Activated CD8-positive, alpha-beta memory T cell treated with anti-CD3 and anti-CD28 coated beads for 1 hour (primary cell): ENCODE measurements at places on chromosomes 12 and 14.

GRCh38 chr14:89406941-89407340 lies 10.1 kb downstream of the FOXN3 start:
- DNase-seq, result no peak

DNA sequence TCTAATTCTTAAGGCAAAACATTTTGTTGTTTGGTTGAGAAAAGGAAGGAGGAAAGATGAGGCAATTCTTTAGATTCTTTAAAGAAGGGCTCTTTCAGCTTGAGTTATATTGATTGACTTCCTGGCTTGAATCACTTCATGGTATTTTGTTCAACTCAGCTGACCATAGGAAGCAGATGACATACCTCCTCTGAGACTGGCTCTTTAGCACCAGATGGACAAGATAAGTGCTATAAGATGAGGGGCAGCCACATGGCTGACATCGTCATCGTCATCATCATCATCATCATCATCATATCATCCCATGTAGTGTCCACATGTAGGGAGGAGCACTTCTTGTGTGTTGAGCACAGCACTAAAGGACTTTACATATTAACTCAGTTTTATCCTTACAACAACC lies 81.3 kb downstream of the SSPN start:
- DNase-seq, result no peak

DNA sequence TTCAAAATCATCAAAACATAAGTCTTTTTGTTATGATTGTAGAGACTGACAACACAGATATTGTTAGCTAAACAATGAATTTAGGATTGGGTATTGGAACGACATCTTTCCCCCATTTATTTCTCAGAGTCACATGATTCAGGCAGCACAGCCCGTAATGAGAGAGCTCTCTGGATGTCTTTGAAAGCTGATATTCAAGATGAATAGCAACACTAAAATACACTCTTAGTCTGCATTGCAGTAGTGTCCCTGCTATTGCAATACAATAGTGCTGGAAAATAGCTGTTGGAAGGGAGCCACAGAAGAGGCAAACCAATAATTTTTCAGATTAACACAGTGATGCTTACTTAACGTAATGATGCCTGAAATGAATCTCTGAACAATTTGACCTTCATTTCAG lies 9.9 kb downstream of the GTSF1 start:
- no peak for DNase-seq

DNA sequence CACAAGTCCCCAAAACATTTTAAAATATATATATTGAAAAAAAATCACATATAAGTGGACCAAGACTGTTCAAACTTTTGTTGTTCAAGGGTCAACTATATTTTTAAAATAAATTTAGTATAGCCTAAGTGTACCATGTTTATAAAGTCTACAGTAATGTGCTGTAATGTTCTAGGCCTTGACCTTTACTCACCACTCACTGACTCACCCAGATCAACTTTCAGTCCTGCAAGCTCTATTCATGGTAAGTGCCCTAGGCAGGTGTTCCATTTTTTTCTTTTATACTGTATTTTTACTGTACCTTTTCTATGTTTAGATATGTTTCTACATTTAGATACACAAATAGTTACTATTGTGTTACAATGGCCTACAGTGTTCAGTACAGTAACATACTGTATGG lies 23.4 kb upstream of the TMTC1 start:
- DNase-seq, result no peak

DNA sequence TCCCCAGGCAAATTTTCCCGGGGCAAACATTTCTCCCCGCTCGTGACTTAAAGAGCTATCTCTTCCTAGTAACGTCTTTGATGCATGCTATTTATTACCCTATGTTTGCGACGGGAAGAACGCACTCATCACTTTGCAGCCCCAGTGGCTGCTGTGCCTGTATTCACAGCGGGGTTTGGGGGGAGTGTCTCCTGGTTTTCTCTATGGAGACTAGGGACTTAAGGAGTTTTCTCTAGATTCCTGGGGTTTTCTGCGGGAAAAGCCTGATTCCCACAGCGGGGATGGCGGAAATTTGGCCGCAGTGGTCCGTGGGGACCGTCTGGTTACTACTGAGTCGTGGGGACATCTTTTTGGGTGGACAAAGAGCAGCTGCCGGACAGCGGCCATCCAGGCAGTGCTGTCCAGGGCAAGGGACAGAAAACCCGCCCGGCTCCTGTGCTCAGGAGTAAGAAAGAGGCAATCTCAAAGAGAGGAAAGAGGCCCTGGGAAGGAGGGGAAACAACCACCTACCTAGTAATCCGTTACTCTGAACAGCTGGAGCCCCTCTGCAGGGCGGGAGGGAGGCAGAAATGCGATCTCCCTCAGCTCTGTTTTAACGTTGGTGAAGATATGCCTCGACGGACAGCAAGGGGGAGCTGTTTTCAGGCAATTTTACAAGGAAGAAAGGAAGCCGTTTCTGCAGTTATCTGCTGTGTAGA lies 771 bp upstream of the AVPR1A start:
- no peak for DNase-seq

DNA sequence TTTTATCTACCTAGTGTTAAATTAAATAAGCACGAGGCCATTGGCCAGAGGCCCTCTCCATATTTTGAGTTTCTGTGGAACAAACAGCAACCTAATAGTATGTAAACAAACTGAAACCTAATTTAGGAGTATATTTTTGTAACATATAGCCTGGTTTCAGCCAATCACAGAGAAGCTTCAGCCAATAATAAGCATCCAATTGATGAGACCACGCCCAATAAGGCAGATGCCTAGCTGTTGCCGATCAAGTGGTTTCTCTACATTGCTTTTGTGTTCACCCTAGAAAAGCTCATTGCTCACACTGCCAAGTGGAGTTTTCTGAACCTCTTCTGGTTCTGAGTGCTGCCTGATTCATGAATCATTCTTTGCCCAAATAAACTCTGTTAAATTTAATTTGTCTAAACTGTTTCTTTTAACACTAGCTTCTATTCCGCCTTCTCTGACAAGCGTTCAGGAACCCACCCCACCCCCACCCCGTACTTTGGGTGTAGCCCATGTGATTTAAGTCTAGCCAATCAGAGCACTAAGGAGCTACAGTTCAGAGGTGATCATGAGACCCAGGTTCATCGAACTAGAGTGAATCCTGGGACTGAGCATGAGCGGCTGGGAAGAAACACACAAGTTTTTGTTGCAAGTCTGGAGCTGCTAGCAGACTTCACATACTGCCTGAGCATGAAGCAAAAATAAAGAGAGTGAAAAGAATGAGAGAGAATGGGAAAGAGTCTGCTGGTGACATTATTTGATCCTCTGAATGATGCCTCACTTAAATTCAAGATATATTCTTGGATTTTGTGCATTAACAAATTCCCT lies 21.5 kb upstream of the LTA4H start:
- DNase-seq, result no peak

- no peak for DNase-seq
Observed at GRCh38 chr12:92039046-92039445, 106.6 kb downstream of the BTG1 start.

GRCh38 chr12:68591734-68592418 lies 18.8 kb upstream of the RAP1B start:
- no peak for DNase-seq

- no peak for DNase-seq
Observed at GRCh38 chr14:102157346-102157745, 17.6 kb downstream of the WDR20 start.

GRCh38 chr12:50483488-50483887 lies 21.3 kb upstream of the DIP2B start:
- no peak for DNase-seq

DNA sequence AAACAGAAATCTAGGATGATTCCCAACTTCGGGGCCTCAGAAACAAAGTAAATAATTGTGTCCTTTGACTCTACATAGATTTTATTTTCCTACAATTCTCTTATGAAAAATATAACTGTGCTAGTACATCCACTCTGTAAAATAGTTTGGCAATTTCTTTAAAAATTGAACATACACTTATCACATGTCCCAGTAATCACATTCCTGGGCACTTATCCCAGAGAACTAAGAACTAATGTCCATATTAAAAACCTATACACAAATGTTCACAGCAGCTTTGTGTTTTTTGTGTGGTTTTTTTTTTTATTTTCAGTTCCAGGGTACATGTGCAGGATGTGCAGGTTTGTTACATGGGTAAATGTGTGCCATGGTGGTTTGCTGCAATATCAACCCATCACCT lies 99.0 kb downstream of the KCNH5 start:
- no peak for DNase-seq

GRCh38 chr14:73591690-73592449 lies at the start of gene ACOT4:
Gene ACOT4 (plus strand): TSS chr14:73591873. CDS start chr14:73591960, 87 bp downstream.
- peak; percentile 32 for DNase-seq

DNA sequence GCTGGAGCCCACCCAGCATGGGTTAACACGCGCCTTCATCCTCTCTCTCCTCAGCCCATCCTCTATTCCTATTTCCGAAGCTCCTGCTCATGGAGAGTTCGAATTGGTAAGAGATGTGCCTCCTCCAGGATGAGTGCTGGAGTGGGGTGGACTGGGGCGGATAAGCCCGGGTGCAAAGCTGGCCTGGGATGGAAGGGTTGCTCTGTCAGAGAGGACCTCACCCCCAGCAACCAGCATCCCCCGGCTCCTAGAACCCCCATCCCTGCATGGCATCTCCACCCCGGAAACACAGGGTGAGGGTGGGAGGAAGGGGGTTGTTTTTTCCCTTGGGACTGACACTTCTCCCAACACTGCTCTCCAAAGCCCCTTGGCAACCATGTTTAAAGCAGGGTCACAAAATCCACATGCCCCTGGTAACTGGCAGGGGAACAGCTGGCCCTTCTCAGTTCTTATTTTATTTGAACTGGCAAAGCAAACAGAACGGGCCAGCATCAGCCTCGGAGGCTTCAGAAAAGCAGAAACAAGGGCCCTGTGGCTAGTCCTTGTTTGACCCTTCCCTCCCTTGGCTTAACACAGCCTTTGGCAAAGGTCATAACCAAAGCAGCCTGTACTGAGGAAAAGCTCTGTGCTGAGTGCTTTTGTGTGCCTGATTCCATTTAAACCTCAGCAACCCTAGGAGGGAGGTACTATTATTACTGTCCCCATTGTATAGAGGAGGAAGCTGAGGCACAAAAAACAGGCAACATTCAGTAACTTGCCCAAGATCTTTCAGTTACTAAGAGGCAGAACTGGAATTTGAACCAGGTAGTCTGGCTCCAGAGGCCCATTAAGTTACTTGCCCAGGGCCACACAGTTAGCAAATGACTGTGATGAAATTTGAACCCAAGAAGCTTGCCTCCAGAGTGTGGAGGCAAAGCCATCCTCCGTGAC lies 4.2 kb downstream of the GSTZ1 start:
- no peak for DNase-seq
